WERI-Rb-1 (cell line): ENCODE measurements at places on chromosomes 11 and 22.

DNA sequence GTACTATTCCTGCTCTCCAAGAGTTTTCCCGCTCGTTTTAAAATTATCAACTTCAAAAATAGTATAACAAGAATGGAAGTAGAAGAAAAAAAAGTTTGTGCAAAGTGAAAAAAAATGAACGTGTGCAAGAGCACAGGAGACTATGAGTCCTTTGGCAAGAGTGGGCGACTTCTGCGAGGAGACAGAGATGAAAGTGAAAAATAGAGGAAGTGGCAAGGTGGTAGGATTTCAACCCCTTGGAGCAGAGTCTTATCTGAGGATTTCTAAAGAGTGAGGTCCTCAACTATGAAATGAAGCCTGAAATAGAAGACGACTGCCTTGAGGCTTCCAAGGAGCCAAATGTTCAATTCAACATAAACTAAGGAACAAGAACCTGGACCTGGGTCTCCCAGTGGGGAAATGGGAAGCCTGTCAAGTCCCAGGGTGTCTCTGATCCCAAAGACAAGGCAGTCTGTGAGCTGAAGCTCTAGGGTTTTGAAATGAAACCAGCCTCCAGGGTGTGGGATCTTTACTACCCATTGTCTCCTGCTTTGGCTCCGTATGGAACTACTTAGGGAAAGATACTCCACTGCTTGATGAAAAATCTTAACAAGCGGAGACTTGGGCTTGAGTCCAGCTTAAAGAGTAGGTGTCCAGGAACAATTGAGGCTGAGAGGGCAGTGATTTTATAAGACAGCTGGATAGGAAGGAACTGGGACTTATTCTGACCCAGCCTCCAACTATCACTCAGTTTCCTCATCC lies 4.8 kb downstream of the P4HA3 start:
- DNase-seq = no peak

DNA sequence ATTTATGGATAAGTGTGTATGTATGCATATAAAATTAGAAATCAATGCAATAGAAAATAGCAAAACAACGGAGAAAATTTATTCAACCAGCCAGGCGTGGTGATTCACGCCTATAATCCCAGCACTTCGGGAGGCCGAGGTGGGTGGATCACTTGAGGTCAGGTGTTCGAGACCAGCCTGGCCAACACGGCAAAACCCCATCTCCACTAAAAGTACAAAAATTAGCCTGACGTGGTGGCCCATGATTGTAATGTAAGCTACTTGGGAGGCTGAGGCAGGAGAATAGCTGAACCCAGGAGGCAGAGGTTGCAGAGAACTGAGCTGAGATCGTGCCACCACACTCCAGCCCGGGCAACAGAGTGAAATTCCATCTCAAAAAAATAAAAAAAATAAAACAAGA lies 5.5 kb downstream of the KRTAP5-6 start:
- no peak for DNase-seq

- no peak for DNase-seq
Measured at GRCh38 chr11:1659506-1659905, 29.9 kb downstream of the KRTAP5-5 start.

- no peak for DNase-seq
Measured at GRCh38 chr22:19776433-19777031, 16.0 kb downstream of the TBX1 start.

DNA sequence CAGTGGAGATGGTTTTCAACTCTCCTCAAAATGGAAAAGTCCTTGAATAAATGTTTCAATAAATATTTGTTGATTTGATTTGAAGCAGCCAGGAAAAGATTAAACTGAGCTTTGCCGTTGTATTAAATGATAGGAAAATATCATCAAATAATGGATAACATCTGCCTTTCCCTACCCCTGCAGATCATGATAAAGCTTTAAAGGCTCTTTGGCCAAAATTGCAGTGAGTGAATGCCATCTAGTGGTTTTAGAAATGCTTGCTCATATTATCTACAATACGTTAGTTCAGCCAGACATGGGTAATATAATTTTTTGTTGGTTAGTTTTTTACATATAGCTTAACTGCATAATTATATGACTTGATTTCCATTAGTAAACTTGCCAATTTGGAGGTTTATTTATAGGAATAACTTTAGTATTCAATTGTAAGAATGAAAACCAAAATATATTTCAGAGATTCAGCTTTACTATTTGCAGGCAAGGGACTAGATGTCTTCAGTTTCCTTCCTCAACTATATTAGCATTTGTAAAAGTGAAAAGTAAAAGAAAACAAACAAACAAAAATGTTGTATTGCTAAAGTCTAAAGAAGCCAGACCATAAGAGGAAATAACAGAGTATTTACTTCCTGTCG lies 159.2 kb downstream of the MSANTD4 start:
- no peak for DNase-seq

DNA sequence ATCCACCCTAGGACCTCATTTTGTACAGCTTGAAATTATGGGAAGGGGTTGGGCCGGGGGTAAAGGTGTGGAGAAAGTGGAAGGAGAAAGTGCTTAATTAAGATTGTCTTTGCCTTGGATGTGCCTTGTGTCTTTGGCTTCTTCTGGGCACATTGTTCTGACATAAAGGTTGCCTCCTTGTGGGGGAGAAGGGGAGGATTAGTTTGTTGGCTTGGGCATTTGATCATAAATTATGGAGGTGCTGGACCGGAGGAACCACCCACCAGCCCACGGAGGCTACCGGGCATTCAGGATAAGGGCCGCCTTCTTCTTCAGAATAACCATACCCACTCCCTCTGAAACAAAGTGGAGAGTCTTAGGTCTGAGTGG lies 1.3 kb downstream of the PAFAH1B2 start:
- DNase-seq = peak; percentile 40

DNA sequence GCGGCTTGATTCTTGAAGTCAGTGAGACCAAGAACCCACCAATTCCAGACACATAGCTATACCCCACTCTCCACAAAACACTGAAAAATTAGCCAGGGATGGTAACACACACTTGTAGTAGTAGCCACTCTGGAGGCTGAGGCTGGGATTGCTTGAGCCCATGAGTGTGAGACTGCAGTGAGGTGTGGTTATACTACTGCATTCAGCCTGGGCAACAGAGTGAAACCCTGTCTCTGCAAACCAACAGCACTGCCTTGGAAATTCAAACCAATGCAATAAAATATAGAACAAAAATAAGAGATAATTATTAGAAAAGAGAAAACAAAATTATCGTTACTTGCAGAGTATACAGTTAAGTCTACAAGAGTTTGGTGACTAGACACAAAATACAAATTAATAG lies 20.2 kb upstream of the PRDM10 start:
- DNase-seq = no peak

DNA sequence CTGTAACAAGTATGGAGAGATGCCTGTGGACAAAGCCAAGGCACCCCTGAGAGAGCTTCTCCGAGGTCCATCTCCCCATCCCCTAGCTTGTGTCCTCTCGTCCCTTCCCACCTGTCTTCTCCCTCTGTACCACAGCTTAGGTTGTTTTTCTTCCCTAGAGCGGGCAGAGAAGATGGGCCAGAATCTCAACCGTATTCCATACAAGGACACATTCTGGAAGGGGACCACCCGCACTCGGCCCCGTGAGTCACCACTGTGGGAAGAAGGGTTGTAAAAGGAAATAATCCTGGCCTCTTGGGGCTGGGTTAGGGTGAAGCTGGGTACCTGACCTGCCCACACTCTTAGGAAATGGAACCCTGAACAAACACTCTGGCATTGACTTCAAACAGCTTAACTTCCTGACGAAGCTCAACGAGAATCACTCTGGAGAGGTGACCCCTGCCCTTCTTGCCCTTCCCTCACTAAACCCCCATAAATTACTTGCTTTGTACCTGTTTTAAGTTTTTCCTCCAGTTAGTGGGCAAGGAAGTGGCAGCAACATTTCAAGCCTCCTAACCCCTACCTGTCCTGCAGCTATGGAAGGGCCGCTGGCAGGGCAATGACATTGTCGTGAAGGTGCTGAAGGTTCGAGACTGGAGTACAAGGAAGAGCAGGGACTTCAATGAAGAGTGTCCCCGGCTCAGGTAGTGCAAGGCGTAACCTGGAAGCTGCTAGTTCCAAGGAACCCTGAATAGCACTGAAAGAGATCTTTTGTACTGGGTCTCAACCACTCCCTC lies 3.1 kb downstream of the TAF10 start:
- DNase-seq = no peak

- peak; percentile 89 for DNase-seq
Measured at GRCh38 chr11:32358729-32359128, 76.6 kb downstream of the WT1 start.
